ENCODE measurements at places on chromosomes 16 and 17.

DNA sequence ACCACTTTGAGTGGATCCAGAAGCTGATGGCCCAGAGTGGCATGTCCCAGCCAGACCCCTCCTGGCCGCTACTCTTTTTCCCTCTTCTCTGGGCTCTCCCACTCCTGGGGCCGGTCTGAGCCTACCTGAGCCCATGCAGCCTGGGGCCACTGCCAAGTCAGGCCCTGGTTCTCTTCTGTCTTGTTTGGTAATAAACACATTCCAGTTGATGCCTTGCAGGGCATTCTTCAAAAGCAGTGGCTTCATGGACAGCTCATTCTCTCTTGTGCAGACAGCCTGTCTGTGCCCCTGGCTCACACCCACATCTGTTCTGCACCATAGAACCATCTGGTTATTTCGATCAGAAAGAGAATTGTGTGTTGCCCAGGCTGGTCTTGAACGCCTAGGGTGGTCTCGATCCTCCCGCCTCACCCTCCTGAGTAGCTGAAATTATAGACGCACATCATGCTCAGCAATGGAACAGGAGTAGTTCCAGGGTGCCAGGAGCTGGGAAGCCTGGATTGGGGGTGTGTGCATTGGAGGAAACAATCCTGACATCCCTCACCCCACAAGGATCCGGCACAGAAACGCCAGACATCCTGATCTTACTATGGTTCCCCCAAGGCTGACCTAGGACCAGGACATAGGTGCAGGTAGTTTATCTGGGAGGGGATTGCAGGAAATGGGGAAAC lies 4.6 kb downstream of the PRSS21 start:
- DNase-seq = no peak

- DNase-seq = no peak
These were observed 119.1 kb downstream of the FTO start for GRCh38 chr16:53822936-53823529.

DNA sequence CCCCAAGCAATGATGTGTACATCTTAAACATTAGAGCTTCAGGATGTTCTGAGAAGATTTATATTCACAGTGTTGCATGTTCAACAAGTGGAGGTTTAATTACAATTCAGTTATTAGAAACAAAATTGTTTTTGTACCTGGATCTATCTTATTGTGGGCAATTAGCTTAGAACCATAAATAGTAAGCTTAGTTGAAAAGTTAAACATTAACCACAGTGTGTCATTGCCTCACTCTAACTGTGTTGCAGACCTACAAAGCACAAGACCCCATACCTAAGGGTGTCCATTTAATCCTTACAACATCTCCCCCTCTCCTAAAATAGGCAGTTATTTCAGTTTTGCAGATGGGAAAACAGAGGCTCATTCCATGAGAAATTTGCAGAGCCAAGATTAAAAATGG lies 632.0 kb upstream of the SOX9 start:
- DNase-seq = no peak

GRCh38 chr17:58446086-58446485 lies 28.8 kb upstream of the RNF43 start:
- no peak for DNase-seq

DNA sequence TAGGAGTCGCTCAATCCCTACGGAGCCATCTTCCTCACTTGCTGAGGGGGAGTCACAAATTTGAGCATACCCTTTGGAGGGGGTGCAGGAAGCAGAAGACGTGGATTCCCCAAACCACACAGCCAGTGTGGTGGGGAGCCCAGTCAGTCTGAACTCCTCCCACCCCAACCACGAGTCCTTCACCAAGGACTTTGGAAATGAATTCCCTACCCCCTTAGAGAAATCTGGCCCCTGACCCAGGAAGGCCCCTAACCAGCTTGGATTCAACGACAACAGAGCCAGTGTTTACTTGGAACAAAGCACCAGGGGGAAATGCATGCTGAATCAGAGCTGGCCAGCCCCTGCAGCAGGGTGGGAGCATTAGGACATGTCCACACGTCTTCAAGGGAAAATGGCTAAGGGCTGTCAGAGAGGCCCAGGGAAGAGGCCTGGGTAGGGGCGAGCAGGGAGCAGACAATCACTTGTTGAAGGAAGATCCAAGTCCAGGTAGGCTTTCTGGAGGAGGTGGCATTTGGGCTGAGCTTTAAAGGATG lies 5.5 kb upstream of the TMEM92 start:
- DNase-seq = no peak

GRCh38 chr16:1779741-1780676 lies 2.4 kb downstream of the SPSB3 start:
- DNase-seq = no peak

DNA sequence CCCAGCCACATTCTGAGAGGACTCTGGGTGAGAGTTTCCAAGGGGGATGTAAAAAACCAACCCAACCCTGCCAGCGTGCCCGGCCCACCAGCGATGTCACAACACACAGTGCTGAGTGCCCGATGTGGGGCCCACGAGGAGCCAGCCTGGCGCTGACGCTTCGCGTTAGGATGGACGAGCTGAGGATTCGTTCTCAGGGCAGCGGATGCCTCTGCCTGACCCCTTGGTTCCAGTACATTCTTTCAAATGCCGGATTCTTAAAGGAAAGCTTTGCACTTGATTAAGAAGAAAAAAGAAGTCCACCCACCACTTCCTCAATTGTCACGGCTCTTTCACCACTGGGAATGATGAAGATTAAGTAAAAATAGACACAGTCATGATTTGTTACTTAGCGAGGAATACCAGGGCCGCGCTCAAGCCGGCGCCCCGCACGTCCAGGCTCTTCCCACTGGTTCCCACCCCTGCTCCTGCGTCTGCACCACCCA lies 79.4 kb downstream of the IRF8 start:
- DNase-seq = no peak

- DNase-seq = no peak
These were observed 1.8 kb upstream of the SSTR2 start for GRCh38 chr17:73163043-73163442.

GRCh38 chr16:90046971-90047713 lies 27.9 kb upstream of the DBNDD1 start:
- no peak for DNase-seq

- no peak for DNase-seq
These were observed 18.1 kb upstream of the MYH8 start for GRCh38 chr17:10439816-10440215.

- DNase-seq = no peak
These were observed 524.4 kb upstream of the ZFHX3 start for GRCh38 chr16:73572135-73572828.

GRCh38 chr17:6994666-6995256 lies 1.1 kb upstream of the ALOX12 start:
- no peak for DNase-seq

GRCh38 chr17:62995377-62995885 lies 29.4 kb downstream of the TANC2 start:
- peak; percentile 16 for DNase-seq

- DNase-seq = no peak
These were observed at the start of gene MYH3 for GRCh38 chr17:10657148-10657547. Gene MYH3 (minus strand): TSS chr17:10657309. CDS start chr17:10655064, 2,245 bp downstream.

DNA sequence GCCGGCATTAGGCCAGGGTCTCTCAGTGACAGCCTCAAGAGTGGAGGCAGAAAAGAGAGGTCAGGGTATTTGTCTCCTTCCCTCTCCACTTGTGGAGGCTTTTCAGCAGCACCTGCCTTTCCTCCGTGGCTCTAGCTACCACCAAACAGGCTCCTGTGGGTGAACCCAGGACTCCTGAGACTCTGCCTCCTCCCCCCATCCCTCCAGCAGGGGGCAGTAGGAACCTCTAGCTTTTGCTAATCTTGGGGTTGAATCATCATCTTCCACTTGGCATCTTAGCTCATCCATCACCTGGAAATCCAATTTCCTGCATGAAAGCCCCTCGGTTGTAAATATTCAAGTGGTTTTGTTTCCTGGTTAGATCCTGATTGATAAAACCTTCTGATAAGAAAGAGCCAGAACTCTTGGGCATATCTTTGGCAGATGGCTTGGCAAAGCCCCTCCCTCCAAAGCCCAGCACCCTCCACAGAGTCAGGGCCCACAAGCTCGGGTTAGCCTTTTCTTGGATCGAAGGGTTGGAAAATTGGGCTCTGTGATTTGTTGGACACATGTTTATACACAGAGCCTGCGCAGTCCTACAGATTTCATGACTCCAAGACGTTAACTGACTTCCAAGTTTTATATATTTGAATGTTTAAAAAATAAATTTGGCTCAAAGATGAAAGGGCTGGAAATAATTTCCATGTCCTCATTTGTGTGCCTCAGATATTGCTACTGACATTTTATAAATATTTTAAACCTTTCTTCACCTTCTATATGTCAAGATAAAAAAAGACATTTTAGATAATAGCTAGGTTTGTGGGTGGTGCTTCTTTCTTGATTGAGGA lies 322.1 kb downstream of the MAP2K4 start:
- DNase-seq = no peak

GRCh38 chr16:68227850-68228553 lies 7.9 kb downstream of the ESRP2 start:
- no peak for DNase-seq

- DNase-seq = no peak
These were observed 158.6 kb upstream of the MYOCD start for GRCh38 chr17:12507026-12507595.

GRCh38 chr16:14111713-14112538 lies 40.8 kb downstream of the MRTFB start:
- no peak for DNase-seq

- no peak for DNase-seq
These were observed 118.5 kb upstream of the CACNG5 start for GRCh38 chr17:66716236-66717026.

DNA sequence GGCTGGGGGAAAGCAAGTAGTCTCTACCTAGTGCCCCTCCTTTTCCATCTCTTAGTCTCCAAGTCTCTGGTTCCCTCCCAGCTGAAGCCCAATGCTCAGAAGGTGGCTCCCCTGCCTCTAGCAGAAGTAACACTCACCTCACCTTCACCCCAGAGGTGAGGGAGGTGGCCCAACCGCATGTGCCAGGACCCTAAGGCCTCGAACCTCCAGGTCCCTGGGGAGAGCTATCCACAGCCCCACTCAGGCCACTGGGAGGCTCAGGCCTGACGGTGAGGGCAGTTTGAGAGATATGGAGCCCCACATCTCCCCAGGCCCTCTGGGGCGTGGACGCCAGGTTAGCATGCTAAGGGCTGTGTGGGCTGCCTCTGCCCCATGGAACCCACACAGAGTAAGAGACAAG lies 5.8 kb downstream of the CBLN1 start:
- no peak for DNase-seq

DNA sequence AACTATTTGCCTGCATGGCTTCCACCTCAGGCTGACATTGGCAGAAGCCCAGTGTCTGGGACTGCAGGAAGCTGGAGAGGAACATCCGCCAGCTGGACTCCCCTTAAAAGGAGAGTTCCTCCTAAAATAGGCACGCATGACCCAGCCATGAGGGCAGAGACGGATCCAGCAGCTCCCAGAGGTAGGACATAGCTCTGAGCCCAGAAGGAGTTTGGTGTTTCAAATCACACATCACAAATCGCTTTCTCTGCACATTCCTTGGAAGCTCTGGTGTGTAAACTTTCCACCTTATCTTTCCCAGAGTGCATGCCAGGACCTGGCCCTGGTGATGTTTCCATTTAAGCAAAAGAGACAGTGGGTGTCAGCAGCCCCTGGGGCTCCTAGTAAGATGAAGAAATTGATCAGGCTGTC lies 231.1 kb upstream of the CDH5 start:
- DNase-seq = no peak

DNA sequence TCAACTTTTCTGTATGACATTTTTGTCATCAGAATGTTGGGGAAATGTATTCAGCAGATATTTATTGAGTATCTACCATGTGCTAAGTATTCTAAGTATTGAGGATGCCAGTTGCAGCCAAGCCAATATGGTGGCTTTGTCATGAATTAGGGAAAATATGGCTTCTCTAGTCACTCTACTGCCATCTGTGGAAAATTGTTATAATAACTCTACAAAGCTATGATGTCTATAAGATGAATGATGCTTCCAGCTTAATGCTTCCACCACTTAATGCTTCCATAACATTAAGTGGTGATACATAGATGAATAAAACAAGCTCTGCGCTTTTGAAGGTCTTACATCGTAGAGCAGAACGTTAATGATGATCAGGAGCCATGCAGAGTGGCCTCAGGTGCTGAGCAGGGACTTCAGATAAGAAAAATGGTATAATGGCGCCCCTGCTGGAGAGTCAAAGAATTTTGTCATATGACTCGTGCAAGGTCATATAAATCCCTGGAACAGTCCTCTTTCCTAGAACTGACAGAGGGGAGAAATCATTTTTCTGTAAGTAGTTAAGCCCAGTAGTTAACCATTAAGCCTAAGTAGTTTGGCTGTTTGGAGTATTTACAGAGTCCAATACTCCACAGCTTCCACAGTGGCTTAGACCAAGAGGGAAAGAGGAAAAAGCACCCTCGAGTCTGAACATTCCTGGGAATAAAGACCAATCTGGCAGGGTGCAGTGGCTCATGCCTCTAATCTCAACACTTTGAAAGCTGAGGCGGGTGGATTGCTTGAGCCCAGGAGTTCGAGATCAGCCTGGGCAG lies 2.7 kb upstream of the TMIGD1 start:
- DNase-seq = peak; percentile 58

DNA sequence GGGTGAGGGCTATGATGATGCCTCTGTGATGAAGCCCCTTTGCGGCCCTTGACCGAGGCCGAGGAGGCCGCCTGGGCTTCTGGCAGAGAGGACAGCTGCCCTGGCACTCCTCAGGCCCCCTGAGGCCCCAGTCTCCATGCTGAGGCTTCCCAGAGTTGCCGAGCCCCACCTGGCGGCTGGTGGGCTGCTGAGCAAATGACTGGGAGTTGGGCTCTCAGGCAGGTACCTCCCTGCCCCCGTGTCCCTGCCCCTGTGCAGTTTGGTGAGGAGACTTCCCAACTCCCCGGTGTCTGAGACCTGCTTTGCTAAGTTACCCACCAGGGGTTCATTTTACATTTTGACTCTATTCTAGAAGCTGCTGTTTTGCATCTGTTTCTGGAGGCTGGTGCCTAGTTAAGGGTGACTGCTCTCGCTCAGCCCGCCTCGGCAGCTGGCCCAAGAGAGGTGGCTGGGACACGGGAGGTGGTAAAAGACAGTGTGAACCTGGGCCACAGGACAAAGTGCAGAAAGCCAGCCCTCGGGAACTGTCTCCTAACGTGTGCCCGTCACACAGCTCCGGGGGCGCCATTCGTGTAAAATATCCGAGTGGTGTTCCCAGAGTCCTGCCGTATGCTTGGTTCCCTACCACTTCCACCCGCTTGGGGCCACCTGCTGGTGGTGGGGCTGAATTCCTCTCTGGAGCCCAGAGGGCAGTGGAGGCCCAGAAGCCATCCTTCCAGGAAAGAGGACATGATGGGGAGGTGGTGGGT lies 134.5 kb downstream of the RAB11FIP4 start:
- DNase-seq = no peak

DNA sequence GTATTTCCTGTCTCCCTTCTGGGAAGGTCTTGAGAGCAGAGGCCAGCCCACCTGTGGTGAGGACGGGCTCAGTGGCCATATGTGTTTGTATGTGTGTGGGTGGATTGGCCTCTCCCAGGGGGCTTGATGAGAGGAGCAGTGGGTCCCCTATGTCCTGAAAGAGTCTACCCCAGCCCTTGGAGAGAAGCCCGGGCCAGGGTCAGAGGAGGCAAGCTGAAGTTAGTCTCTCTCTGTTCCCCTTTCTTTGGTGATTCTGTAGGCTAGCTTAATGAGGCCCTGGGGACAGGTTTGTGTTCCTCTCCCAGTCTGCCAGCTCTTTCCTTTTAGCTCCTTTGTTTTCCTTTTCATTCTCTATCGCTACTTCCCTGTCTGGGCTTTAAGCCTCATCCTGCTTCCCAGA lies 23.8 kb upstream of the NFATC3 start:
- no peak for DNase-seq
